ENCODE measurements at places on chromosomes 4 and X. TPM values are rescaled to one million over a fixed set of nuclear protein-coding genes. Genes with fewer than 3 reads are reported as not detected.

Gene FATE1
- not detected for total RNA-seq

Gene MSANTD1
- total RNA-seq: not detected

Gene PFKFB1
- total RNA-seq: 0.23 TPM

Gene PLP2
- total RNA-seq: 42.6 TPM

Gene PCSK1N
- total RNA-seq: 3.7 TPM

Gene WDR44
- total RNA-seq: 8.2 TPM
